A172 (cell line): ENCODE measurements at places on chromosomes 4 and X. TPM values are rescaled to one million over a fixed set of nuclear protein-coding genes. Genes with fewer than 3 reads are reported as not detected.

- DNase-seq: no peak
Measured at GRCh38 chrX:118496763-118497079, 1.1 kb downstream of the DOCK11 start.

GRCh38 chr4:162847945-162848549, 318.6 kb downstream of the NAF1 start:
- DNase-seq: no peak

DNA sequence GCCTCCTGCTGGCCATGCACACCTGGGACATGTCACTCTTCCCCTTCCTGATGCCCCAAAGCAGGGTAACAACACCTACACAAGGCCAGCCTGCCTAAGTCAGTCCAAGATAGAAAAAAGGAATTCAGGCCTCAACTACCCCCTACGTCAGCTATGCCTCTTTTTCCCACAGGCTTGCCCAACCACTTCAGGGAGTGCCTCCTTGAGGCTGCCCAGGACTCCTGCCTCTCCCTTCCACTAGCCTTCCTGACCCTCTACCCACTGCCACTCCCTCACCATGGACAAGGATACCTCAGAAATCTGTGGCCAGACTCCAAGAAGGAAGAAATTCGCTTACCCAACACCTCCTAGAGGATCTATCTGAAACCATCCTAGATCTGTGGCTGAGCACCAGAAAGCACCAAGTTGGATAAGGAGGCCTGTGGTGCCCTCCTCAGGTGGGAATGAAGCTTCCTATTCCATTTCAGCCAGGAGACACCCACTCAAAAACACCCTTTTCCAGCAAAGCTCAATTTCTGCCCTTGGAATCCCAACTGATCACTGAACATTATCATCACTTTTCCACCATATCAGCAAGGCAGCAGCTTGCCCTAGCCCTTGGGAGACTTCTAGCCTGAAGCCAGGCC, 1.8 kb downstream of the KDM5C start:
- no peak for DNase-seq

DNA sequence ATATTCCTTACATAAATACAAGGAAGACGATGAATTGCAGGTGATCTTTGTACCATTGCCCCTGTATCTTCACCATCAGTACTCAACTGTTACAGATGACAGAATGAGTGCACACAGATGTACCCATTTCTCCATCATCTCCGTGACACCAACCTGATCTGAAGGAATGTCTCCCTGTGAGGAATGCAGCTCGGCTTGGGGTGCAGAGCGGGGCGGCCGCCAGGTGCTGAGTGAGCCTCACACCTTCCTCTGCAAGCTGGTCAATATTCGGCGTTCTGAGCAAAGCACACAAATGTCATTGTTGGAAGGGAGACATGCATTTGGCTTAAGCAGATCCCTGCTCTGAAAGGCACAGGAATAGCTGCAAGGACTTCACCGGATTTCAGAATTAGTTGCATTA, 7.4 kb downstream of the ARSD start:
- no peak for DNase-seq

GRCh38 chrX:63658920-63659319, 126.1 kb downstream of the ARHGEF9 start:
- DNase-seq: peak; percentile 3

GRCh38 chr4:10080589-10081217, 35.9 kb downstream of the WDR1 start:
- no peak for DNase-seq

GRCh38 chr4:92064574-92064973, 239.2 kb upstream of the GRID2 start:
- no peak for DNase-seq

- no peak for DNase-seq
Measured at GRCh38 chr4:6598127-6598526, 23.1 kb downstream of the MAN2B2 start.

- DNase-seq: no peak
Measured at GRCh38 chrX:154121961-154122360, 22.1 kb upstream of the OPN1LW start.

- no peak for DNase-seq
Measured at GRCh38 chr4:6819295-6819694, 36.8 kb downstream of the KIAA0232 start.

GRCh38 chr4:183337833-183338232, 15.6 kb upstream of the CLDN24 start:
- DNase-seq: peak; percentile 30

DNA sequence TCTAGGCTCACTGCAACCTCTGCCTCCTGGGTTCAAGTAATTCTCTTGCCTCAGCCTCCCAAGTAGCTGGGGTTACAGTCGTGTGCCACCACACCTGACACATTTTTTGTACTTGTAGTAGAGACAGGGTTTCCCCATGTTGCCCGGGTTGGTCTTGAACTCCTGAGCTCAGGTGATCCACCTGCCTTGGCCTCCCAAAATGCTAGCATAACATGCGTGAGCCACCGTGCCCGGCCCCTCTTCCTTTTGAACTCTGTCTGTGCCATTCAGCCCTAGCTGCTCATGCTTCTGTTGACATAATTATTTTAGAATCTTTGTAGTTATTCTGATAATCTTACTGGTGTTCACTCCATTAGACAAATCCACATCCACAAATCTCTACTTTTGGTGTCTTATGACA, 1231.3 kb upstream of the ADGRL3 start:
- no peak for DNase-seq

DNA sequence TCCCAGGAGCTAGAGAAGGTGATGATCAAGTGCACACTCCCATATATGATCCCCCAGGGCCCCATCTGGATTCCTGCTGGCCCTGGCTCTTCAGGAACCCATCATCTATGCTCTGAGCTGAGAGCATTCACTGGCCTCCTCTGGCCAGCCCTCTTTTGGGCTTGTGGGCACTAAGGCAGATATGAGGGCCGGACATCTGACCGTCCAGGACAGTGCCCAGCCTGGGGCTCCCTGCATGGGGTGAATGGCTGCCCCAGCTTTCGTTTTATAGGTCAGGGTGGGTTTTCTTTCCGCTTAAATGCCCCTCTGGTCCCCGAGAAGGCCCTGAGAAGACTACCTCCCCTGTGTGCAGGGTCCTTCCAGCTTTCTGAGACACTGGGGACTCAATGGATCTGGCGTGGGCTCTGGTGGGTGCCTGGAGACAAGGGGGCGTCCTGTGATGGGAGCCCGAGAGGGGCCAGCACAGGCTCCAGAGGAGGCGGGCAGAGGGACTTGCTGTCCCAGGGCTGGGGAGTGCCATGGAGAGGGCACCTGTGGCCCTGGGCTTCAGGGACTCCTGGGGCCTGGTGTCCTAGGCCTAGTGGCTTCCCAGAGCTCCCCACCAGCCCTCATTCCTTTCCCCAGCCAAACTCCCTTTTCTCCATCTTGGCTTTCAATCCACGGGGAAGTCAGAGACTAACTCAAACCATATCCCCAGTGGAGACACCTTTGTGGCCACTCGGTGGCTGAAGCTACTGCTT, 39.5 kb upstream of the GRPEL1 start:
- no peak for DNase-seq

DNA sequence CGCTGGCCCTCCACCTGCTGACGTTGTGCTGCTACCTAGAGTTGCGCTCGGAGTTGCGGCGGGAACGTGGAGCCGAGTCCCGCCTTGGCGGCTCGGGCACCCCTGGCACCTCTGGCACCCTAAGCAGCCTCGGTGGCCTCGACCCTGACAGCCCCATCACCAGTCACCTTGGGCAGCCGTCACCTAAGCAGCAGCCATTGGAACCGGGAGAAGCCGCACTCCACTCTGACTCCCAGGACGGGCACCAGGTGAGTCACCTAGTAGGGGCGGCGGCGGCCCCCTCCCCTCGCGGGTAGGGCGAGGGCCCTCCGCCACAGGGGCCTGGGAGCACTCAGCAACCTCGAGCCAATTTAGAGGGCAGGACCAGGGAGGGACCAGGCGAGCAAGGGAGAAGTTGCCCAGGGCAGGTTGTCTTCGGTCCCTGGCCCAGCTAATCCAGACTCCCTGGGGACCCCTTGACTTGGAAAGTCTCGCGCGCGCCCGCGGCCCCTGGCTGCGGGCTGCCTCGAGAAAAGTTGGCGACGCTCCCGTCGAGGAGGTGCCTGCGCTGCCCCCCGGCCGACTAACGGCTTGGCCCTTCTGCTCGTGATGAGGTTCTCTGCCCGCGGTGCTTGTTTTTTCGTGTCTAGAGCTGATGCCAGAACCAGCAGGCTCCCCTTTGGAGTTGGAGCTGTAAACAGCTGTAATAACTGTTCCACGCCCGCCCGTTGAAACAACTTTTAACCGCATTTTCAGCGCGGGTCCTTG, 717 bp downstream of the EDA start:
- no peak for DNase-seq

DNA sequence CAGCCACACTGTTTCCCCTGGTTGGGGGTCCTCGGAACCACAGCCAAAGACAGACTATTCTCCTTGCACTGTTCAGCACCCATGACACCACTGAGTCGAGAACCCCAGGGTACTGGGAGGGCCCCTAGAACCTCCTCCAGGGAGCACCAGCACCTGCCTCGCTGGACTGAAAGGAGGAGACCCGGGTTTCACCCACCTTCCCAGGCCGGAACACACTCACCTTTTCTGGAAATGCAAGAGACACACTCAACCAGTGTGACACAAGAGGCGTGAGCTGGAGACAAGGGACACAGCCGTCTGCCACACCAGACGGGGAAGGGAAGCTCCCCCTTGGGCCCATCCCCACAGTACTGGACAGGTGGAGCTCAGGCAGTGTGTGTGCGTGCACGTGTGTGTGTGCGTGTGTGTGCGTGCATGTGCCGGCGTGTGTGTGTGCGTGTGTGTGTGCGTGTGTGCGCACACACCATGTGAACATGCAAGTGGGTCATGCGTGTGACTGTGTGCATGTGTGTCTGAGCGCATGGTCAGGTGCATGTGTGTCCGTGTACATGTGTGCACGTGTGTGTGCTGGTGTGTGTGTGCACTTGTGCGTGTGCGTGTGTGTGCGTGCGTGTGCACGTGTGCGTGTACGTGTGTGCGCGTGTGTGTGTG, 128.8 kb upstream of the NKX1-1 start:
- no peak for DNase-seq

- no peak for DNase-seq
Measured at GRCh38 chr4:94691552-94691951, 66.2 kb upstream of the BMPR1B start.

- DNase-seq: no peak
Measured at GRCh38 chr4:109359040-109359646, 56.7 kb upstream of the COL25A1 start.

The RBMX gene
- 388 and 528 TPM in 2 replicates for total RNA-seq

The L1CAM gene
- 77.7 and 94.0 TPM in 2 replicates for total RNA-seq

The TRAM1L1 gene
- not detected in 2 replicates for total RNA-seq

The EVC gene
- total RNA-seq: 10.2 and 11.3 TPM in 2 replicates

The ATOH1 gene
- not detected in 2 replicates for total RNA-seq

The MAGEE1 gene
- 3.5 and 4.2 TPM in 2 replicates for total RNA-seq

The ABRAXAS1 gene
- 9.3 and 16.4 TPM in 2 replicates for total RNA-seq

The SPATA4 gene
- 0.19 TPM in 1 of 2 replicates, not detected in the other for total RNA-seq

The MAB21L2 gene
- total RNA-seq: not detected in 2 replicates

The SLC10A4 gene
- not detected in 2 replicates for total RNA-seq

The SATL1 gene
- total RNA-seq: not detected in 2 replicates

The MAGEA9B gene
- total RNA-seq: not detected in 2 replicates

The SH3BGRL gene
- 34.2 and 41.8 TPM in 2 replicates for total RNA-seq
